ENCODE measurements at places on chromosomes 16 and 17. TPM values are rescaled to one million over a fixed set of nuclear protein-coding genes. Genes with fewer than 3 reads are reported as not detected.
A peak's percentile ranks its signal among the peaks of the same experiment; 100 is the strongest.

Gene WSCD1
- not detected for total RNA-seq

Gene CACNA1H
- total RNA-seq: not detected

Gene TPSG1
- not detected for total RNA-seq

GRCh38 chr17:35726953-35727460 lies 4.4 kb upstream of the RASL10B start:
- no peak for DNase-seq

DNA sequence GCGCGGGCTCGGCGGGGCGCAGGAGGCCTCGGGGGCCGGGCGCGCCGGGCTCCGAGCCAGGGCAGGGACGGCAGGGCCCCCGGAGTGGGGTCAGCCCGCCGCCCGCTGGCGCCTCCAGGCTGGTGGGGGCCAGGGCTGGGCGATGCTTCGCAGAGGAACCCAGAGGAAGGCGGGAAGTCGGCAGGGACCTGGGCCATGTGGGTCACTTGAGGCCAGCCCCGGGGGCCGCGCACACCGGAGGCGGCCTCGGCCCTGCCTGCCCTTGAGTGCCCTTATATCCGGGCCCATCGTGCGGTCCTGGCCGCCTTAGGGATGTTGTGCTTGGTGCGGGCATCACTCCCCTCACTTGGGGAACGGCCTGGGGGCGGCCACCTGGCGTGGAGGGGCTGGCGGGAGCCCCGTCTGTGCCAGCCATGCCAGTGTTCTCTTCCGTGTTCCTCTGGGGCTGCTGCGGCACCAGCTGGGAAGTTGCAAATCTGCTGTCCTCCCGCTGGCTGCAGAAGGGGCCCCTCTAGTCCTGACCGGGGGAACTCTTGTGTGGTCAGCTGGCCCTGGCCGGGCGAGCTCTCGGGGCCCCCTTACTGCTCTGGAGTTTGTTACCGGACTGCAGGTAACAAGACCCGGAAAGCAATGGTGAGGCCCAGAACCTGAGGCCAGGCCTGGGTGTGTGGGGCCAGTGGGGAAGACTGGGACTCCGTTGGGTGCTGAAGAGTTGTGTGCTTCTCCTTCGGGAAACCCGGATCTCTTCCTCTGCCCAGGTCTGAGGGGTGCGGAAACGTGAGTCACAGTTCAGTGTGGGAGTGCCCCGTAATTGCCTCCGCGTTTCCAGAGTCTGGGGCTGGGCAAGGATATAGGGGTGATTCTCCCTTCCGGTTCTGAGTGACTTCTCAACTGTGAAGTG lies 849 bp downstream of the CAPN15 start:
- peak; percentile 72 for DNase-seq

DNA sequence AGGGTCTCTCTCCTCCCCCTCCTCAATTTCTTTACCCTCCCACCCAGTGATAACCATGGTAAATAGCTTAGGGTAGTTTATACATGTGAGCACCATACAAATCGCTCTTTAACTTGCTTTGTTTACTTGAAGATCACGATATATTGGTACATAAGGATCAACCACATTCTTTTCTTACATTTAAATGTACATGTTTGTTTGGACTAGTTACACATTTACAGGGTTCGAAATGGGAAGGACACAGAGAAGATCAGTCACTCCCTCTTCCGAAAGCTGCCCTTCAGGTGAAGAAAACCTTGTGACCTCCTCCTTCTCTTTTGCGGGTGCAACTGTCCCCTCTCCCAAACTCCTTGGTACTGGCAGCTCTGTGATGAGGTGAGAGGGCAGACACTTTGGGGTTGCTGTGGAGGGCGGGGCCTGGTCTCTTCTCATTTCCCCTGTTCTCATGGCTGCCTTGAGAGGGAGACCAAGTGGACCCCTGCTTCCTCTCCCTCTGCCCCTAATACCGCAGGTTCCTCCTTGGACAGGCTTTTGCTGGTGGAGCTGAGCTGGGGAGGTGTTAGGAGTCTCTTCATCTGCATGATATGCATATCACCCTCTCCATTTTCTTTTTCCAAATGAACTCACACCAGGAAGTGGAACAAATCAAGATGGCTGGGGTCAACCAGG lies 4.7 kb upstream of the PIK3R6 start:
- DNase-seq: no peak

DNA sequence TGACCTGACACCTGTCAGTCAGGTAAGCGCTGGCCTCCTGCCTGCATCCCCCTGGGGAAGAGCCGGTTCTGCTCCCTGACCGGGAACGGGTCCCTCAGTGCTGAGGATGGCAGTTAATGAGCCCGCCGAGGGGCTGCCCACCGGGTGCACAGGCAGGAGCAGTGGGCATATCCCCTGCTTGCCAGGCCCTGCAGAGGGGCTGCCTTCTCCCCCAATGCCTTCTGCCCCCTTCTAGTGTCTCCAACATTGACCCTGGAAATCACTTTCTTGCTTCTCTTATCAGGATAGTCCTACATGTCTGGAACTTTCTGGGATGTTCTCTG lies 388.5 kb downstream of the SEC14L1 start:
- DNase-seq: no peak

- DNase-seq: no peak
Measured at GRCh38 chr17:50194140-50194933, 7.1 kb downstream of the COL1A1 start.

DNA sequence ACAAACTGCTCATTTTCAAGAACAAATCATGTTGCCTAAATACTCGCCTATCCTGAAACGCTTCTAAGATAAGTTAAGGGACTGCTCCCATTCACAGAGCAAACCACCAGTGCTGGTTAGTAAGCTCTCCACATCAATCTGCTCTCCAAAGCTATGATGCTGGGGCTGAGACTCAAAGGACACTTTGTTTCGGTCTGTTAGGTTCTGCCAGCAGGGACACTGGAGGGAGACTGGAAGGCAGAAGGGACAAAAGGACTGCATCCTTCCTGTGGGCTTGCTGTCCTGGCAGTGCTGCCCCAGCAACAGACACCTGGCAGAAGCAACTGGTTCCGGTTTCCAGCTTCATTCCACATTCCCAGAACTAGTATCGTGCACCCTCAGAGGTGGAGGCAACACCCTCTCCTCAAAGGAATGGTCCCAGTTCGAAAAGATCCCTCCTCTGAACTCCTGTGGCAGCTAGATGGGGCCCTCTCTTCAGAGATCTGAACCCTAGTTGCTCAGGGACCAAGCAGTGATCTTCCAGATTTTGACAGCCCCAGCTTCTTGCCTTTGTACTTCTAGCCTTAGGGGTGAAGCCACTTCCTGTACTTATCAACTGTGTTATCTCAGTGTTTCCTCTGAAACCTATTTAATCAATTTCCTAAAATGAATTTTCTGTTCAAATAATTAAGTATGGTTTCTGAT lies 73.4 kb upstream of the GSG1L start:
- no peak for DNase-seq

DNA sequence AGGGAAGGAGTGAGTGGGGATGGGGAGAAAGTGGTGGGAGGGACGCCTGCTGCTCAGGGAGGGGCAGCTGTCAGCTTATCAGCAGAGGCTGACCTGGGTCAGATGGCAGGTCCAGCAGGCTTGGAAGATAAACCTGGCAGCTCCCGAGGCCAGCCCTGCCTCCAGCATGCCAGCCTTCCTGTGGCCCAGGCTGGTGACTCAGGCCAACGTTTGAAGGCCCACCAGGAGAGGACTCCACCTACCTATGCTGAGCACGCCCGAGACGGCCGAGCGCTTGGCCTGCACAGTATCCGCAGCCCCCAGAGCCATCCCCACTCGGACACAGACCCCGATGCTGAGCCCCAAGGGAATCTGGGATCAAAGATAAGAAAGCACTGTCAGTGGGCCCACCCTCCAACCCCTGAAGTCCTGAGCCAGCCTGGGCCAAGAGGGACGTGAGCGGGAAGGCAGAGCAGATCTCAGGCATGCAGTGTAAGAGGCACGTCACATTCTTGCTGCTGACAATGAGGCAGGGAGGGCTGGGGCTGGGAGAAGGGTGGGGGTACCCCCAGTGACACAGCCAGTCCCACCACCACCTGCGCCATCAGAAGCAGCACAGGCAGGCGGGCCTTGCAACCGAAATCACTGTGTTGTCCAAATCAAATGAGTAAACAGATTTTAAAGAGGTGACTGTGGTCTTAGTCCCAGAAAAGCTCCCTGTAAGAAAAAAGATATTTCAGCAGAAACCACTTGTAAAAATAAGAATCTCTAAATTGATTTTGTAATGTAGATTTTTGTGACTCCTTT lies 12.4 kb downstream of the SLC47A2 start:
- DNase-seq: peak; percentile 84

DNA sequence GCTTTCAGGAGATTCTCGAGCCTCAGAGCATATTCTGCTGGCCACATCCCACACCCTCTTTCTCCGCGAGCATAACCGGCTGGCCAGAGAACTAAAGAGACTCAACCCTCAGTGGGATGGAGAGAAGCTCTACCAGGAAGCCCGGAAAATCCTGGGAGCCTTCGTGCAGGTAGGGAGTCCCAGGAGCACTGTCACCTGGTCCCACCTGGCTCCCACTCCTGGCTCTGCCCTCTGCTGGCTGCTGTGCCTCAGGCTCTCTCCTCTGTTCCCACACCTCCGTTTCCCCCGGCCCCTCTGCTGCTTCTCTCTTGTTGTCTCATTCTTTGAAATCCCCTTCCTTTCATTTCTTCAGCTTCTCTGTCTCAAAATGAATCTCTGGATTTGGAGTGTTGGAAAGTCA lies 16.4 kb downstream of the LPO start:
- DNase-seq: no peak

GRCh38 chr17:48192321-48192731 lies 84.8 kb downstream of the SNX11 start:
- DNase-seq: no peak
